Cardiac fibroblast (primary cell): ENCODE measurements at places on chromosomes 2 and 18.

- no peak for DNase-seq
Measured at GRCh38 chr2:72998724-72999123, 72.8 kb downstream of the SFXN5 start.

DNA sequence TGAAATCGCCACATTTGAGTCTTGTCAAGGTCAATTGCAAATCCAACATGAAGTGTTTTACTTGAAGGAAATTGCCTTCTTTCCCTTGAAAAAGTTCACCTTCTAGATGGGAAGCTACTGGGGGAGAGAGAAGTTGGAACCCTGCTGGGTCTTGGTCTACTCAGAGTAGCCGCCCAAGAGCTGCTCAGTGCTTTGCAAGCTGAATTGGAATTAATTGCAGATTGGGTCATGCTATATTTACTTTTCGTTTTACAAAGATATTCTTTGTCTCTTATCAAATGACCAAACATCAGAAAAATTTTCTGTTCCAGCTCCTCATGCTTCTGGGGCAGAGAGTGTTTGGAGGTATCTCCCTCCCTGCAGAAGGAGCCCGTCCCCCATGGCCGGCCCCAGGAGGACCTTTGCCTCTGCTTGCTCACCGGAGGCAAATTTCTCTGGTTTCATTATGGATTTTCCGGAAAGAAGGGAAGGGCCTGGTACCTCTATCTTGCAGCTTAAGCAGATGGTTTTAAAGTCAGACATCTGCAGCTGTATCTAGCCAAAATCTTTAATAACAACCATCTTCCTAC, 289.7 kb downstream of the MYT1L start:
- DNase-seq, result no peak

DNA sequence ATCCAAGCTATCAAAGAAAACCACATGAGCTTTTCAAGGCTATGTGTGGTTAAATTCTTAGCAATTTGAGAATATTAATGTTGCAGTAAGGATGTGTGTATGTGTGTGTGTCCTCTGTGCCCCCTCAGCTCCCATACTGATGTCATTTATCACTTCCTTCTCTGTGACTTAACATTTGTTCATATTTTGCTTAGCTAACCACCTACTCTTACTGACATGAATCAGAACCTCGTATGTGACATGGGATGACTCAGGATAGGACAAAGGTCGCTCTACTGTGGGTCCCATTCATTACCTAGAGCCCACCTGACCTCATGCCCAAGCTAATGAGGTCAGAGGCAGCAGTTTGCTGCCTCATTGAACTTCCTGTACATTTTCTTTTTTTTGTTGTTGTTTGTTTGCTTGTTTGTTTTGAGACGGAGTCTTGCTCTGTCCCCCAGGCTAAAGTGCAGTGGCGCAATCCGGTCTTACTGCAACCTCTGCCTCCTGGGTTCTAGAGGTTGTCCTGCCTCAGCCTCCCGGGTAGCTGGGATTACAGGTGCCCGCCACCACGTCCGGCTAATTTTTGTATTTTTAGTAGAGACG, 36.3 kb downstream of the MOGAT1 start:
- peak; percentile 29 for DNase-seq

DNA sequence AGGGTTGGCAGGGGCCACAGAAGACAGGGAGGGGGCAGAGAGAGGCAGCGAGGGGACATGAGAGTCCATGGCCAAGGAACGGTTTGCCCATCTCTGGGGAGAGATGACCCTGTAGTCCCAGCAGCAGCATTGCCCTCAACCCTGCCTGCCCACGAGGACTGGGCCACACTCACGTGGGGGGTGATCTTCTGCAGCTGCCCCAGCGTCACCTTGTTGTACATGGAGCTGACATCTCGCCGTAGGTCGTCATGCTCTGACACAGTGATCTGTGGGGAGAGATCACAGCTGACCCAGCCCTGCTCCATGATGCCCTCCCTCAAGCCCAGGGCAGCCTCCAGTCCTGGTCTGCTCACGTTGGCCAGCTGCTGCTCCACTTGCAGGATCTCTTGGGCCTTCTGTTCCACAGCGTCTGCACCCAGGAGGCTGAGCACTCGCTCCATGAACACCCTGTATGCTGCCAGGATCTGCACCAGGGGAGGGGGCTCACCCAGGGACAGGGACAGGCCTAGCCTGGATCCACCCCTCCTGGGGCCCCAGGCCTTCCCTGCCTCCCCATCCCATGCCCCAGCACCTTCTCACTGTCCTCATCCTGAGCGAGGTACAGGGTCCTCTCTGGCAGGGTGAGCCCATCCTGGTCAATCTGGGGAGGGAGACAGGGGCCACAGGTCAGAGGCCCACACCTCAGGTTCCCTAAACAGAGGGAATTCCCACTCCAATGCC, 2.8 kb downstream of the ECEL1 start:
- DNase-seq, result no peak

GRCh38 chr2:160241251-160242137, 41.4 kb upstream of the ITGB6 start:
- peak; percentile 76 for DNase-seq

DNA sequence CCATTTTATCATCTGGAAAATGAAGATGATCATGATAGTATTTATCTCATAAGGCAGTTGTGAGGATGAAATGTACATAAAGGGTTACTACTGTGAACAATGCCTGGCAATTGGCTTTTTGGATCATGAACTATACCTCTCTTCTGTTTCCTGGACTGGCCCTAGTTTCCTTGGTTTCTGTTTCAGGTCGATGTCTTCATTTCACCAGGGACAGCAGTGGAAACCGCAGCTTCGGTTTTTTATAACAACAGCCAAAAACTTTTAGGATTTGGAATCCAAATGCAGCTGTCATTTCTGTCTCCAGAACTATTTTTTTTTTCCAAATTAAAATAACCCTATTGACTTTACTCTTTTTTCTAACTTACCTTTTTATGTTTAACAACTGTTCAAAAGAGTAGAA, 425.1 kb downstream of the RND3 start:
- peak; percentile 62 for DNase-seq

DNA sequence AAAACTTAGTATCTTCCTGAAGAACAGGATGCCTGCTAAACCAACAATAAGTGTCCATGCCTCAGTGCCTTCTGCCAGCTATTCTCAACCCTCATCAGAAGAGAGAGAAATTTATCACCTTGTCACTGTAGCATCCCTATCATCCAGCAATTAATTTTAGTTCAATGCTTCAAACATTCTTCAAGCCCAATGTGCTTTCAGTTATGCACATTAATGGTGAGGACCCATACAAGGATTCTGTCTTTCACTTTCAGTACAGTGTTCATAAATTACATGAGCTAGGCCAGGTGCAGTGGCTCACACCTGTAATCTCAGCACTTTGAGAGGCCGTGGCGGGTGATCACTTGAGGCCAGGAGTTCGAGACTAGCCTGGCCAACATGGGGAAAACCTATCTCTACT, 47.0 kb upstream of the MSH6 start:
- DNase-seq, result no peak

DNA sequence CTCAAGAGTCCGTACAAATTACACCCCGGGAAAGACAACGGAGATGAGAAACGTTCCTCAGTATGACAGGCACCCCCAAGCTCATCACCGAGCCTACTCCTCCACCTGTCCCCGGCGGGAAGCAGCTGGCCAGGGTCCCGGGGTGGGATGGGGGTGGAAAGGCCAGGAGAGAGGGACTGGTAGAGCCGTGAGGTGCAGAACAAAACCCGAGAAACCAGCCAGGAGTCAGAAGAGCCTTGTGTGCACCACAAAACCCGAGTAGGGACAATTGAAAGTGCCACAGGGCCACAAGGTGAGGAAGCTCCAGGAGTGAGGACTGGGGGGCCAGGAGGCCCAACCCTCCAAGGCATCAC, 75.5 kb upstream of the SALL3 start:
- no peak for DNase-seq

DNA sequence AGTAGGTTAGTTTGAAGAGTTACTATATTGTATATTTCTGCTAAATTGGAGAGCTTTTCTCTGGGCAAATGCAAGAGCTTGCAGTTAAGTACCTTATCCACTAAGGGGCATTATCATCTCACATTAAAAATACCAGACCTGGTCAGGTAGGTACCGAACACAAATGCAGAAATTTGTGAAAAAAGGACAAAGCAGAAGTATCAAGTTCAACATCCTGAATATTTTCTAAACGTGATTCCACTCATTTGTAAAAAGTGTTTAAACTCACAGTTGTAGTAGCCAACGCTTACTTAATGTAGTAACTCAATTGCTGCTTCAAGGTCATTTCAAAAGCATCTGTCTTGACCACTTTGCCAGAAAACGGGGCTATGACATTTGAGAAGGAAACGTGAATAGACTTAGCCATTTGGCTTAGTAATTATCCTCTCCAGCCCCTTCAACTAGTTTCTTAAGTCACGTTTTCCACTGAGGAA, 52.1 kb downstream of the CYRIA start:
- peak; percentile 49 for DNase-seq

- peak; percentile 61 for DNase-seq
Measured at GRCh38 chr2:152499896-152500735, 165.1 kb downstream of the FMNL2 start.

DNA sequence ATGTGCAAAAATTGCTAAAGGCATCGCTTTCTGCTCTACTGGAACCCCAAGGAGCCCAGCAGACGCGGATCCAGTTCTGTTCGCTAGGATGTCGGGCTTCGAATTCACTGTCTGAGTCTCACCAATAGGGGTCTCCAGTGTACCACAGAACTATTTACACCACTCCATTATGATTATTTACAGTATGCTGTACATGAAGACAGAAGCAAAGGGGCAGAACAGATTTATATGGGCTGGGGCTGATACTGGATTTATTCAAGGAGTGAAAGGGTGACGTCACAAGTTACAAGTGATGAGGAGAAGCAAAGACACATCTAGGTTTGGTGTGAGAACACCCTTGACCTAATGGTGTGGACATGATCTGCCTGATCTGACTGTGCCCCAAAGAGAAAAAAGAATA, 185.3 kb upstream of the ATP5MC3 start:
- DNase-seq, result peak; percentile 55

- DNase-seq, result no peak
Measured at GRCh38 chr2:43513796-43514195, 82.0 kb downstream of the THADA start.

- DNase-seq, result peak; percentile 95
Measured at GRCh38 chr2:24304098-24304497, 56.2 kb downstream of the ITSN2 start.

DNA sequence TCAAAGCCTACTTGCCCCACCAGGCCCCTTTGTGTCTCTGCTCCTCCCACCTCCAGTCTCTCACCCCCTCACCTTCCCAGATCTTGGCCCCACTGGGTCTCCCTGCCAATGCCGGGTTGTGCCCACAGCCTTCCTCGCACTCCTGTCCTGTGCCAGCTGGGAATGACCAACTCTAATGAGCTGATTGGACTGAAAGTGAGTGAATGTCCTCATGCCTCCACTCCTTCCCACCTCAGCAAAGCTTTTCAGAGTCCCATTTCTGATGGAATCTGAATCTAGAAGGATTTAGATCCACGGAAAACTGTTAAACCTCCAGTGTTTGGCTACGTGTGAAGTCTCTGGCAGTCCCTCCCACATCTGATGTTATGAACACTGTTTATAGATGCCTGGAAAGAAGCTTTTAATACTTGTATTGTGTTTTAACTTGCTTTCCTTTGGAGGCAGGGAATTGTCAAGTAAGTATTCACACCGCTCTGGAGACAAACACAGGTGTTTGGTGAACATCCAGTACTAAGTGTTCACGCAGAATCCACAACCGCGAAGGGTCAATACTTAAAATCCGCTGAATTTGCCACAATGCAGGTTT, 103.9 kb downstream of the RTN4 start:
- DNase-seq, result no peak

- DNase-seq, result no peak
Measured at GRCh38 chr2:188295067-188295685, 3.5 kb downstream of the GULP1 start.

GRCh38 chr2:113200236-113200635, 26.5 kb downstream of the PSD4 start:
- DNase-seq, result no peak
